ENCODE measurements at places on chromosomes 2 and 18. TPM values are rescaled to one million over a fixed set of nuclear protein-coding genes. Genes with fewer than 3 reads are reported as not detected.

GRCh38 chr2:98483257-98483861 is 38.7 kb downstream of the INPP4A start:
- DNase-seq, result no peak

IL18R1 gene
- 1.2 TPM for polyA plus RNA-seq

DNA sequence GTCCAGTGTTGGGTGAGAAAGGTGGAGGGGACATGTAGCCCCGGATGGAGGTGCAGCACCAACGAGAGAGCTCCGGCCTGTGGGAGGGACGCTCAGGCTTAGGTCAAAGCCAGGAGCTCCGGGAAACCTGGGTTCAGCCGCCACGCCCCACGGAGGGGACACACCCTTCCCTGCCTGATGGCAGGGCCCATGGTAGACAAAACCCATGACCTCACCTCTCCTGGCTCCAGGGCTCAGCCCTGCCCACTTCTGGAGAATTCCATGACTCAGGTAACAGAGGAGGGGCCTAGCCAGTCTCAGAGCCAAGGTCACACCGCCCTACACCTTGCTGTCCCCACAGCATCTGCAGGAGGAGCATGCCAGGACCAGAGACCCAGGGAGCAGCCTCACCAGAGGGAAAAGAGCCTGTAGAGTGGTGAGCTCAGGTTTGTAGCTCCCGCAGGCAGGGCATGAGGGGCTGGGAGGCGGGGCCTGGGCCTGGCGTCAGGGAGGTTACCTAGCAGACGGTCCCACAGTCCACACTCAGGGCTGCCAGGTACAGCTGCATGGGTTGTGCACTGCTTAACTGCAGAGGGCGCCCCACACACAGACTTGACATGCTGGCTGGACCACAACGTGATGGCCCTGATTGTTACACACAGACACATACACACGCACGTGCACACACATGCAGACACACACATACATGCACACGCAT is 70.8 kb upstream of the SMAD7 start:
- DNase-seq, result peak; percentile 50

- no peak for DNase-seq
Observed at GRCh38 chr2:213157242-213157641, 5.8 kb upstream of the IKZF2 start.

NFU1 gene
- 99.0 TPM for polyA plus RNA-seq

- no peak for DNase-seq
Observed at GRCh38 chr2:28809927-28810326, 707 bp upstream of the SPDYA start.

DNA sequence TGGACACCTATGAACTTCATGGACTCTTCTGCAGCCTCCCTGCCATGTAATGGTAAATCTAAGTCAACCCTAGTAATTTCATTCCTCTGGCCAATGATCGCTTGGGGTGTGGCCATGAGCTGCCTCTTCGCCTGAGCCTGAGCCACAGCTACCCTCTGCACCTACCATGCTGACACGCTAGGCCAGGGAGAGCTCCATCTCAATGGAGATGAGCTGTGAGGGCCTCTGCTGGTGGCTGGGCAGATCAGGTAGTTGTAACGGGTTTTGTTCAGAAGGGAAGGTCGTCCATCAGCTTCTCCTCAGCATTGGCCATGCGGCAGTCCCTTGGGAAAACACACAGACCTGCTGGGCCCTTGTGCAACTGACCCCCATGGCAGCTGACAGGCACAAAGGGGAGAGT is 24.4 kb downstream of the MPHOSPH10 start:
- no peak for DNase-seq

ST8SIA5 gene
- 3.1 TPM for polyA plus RNA-seq

MEP1B gene
- 0.16 TPM for polyA plus RNA-seq

- DNase-seq, result no peak
Observed at GRCh38 chr2:126720638-126721037, 64.7 kb downstream of the GYPC start.

- no peak for DNase-seq
Observed at GRCh38 chr2:233030-233429, 30.8 kb downstream of the SH3YL1 start.
